Stimulated activated CD4-positive, alpha-beta T cell treated with anti-CD3 and anti-CD28 coated beads, Interleukin-1b, Interleukin-23, amount 100 ng/mL, for 48 hours (primary cell): ENCODE measurements at places on chromosomes 11 and 22.

- no peak for DNase-seq
These were observed 191.5 kb upstream of the BLID start for GRCh38 chr11:122307476-122308035.

GRCh38 chr11:92969634-92970347, at the start of gene MTNR1B:
TSS of gene MTNR1B (plus strand) at chr11:92969651. CDS start at chr11:92969726, 75 bp downstream.
- no peak for DNase-seq

GRCh38 chr11:86161837-86162236, 82.7 kb upstream of the EED start:
- DNase-seq: no peak

DNA sequence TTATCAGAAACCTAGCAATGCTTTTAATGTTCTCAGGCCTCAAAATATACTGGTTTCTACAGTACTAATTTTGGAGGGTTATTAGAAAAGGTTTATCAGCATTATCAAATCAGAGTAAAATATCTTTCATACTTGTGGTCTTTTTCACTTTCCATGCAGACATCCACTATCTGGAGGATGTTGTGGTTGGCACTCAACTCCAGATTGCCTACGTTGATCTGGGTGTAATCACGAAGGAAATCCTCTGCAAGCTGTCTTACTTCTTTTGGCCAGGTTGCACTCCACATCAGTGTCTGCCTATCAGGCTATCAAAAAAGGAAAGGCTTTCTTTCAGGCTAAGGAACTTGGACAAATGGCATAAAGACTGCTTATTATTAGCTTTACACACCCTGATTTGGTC, 11.6 kb downstream of the DDX17 start:
- DNase-seq: no peak

GRCh38 chr22:31938296-31938695, 6.0 kb upstream of the YWHAH start:
- DNase-seq: no peak
